ENCODE measurements at places on chromosomes 5 and 9.

GRCh38 chr9:122302237-122303093 lies 37.8 kb downstream of the MRRF start:
- DNase-seq: peak; percentile 9

GRCh38 chr5:60763061-60763460 lies 63.1 kb upstream of the DEPDC1B start:
- DNase-seq: no peak

DNA sequence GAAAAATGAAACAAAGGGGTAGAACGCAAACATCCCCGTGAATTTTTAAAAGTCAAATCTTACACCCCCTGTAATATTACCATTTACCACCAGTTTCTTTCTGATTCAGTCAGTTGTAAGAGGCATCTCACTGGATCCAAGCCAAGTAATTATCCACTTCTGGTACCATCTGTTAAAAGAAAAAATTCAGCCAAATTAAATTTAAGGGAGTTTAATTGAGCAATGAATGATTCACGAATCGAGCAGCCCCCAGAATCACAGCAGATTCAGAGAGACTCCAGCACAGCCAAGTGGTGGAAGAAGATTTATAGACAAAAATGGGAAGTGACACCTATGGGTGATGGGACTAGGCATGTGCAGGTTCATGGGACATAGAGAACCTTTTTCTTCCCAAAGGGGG lies 29.9 kb upstream of the MTMR12 start:
- DNase-seq: peak; percentile 6

DNA sequence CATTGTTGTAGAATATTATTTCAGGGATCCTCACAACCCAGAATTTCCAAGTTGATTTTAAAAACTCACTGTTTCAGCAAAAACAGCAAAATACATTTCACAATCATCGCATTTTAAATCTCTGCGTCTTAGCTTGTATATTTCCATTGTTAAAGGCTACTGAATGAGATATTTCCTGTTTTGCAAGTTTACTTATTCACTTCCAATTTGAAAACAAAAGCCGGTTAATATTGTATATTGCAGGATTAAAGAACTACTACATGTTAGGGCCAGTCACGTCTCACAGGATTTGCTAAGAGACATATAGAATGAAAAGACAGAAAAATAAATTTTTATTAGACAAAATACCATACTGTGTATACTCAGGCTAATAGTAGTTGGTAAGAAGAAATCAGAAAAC lies 395.9 kb upstream of the CDH9 start:
- DNase-seq: no peak

- DNase-seq: no peak
These were observed 929.6 kb upstream of the WWC1 start for GRCh38 chr5:167361795-167362194.

GRCh38 chr5:3600106-3601060 lies 4.8 kb downstream of the IRX1 start:
- DNase-seq: no peak

DNA sequence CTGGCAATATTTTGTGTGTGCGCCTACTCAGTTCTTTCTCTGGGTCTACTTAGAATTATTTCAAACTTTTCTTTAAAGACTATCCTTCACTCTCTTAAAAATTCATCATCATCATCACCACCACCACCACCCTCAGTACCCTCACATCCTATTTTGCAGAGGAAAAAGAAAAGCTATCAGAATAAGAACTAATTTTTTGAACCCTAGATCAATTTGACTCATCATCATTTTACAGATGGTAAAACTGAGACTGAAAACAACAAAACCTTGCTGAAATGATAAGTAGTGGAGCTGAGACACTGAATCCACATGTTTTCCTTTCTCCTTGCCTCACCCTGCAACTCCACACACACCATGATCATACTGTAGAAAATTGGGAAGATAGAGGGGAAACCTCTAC lies 119.3 kb downstream of the SSBP2 start:
- DNase-seq: no peak

DNA sequence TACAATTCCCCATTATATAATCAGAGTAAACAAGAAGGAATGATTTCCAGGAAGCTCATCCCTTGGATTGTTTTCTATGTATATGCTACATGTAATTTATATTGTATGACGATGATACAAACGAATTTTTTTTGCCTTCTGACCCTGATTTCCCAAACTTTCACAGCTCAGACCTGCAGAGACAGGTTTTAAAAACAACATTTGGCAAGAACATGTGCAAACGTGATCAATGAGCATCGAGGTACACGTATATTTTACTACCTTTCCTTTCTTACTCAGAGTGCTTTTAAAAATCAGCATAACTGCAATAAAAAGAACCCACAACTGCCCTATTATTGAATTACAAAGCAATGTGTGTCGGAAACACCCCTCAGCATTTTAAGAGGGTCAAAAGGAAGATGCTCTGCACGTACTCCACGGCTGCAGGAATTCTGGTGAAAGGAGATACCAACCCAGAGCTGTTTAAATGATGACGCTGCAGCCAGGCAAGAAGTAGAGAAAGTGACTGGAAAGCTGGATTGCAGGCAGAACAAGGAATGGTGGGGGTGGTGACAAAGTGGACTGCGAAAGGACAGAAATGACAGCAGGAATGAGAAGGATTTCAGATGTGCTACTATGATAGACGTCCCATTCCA lies 533.5 kb downstream of the RAB3C start:
- peak; percentile 84 for DNase-seq

DNA sequence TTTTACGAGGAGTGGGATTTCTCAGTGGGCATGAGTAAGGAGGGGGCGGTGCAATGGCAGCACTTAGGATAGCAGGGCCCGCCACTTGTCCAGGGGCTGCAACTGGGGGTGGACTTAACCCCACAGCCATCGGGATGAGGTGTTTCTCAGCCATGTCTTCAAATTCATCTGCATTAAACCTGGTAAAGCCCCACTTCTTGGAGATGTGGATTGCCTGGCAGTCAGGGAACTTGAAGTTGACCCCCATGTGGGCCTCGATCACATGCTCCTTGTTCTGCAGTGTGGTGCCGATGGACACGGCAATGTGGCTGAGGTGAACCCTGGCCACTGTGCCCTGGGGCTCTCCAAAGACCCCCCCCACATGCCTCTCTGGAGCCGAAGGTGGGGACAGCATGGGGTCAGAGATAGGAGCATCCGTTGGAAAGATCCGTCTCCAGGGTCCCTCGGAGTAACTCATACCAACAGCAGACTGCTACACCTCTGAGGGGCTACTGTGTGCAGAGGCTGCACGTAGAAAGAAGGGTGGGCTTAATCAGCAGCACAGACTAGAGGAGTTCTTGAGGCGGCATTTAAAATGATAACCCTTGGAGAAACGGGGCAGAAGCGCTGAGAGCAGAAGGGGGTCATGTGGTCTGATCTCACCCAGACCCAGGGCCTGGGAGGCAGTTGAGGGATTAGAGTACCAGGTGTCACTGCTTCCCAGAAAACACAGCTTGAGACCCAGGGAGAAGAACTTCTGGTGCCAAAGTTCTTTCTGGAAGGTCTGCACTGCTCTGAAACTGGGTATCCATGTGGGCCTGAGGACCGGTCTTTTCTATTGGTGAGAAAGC lies 141.4 kb downstream of the MTX3 start:
- no peak for DNase-seq

DNA sequence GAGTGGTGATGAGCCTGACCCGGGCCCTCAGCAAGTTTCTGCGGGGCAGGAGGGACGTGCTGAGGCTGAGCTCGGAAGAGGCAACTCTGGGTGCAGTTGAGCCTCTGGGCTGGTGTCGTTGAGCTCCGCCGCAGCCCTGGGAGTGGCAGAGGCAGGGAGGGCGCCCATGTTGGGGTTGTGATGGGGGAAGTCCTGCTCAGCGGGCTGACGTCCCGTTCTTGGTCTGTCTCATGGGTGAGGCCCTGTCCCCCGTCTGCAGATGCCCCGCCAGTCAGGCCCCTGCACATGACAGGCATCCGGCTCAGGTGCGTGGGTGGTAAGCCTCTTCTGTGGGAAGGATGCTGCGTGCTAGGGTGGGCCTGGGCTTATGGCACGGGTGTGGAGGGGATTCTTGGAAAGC lies 64.3 kb downstream of the RXRA start:
- DNase-seq: no peak

GRCh38 chr5:38846379-38847011 lies 683 bp downstream of the OSMR start:
- peak; percentile 50 for DNase-seq

DNA sequence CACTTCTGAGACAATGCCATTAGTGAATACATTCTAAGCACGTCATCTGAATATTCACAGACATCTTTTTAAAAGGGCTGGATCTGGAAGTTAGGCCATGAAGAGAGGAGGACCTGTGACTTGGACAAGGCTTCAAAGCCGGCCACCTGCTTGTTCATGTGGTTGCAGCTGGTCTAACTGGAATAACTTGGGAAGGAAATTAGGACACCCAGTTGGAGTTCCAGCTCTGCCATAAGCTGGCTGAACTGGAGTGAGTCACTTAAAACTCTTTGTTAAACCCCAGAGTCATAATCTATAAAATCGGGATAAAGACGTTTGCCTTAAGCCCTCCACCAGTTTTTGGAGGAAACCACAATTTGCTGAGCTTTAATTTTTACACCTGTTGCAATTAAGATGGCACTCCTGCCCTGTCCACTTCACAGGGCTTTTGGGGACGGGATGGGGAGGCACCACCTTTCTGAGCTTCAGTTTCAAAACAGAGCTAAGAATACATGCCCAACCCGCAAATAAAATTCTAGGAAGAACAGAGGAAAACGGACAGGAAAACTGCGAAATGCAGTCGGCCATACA lies 536 bp upstream of the STX17 start:
- DNase-seq: peak; percentile 11

- no peak for DNase-seq
These were observed 133.6 kb upstream of the IER5L start for GRCh38 chr9:129311643-129312042.

GRCh38 chr9:93659044-93659836 lies 82.9 kb downstream of the PHF2 start:
- DNase-seq: no peak

DNA sequence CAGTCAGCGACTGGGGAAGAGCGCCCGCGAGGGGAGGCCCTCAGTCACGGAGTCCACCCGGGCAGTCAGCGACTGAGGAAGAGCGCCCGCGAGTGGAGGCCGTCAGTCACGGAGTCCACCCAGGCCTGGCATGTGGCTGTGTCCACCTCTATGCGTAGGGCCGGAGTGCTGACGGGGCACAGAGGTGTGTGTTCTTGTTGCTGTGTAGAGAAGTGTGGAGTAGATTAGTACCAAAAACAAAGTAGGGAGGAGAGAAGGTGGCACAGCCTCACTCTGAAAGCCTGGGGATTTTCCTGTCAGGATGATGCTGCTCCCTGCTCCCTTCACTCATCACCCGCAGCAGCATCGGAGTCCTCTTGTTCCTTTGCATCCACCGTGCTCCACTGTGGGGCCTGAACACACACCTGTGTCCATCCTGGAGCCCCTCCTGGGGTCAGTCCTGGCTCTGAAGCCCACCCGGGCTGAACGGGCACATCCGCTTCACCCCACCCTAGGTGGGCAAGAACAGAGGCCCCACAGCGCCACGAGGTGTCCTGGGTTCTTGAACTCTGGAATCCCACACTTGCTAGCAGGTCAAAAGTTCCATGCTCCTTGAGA lies 37.9 kb downstream of the AHRR start:
- no peak for DNase-seq

DNA sequence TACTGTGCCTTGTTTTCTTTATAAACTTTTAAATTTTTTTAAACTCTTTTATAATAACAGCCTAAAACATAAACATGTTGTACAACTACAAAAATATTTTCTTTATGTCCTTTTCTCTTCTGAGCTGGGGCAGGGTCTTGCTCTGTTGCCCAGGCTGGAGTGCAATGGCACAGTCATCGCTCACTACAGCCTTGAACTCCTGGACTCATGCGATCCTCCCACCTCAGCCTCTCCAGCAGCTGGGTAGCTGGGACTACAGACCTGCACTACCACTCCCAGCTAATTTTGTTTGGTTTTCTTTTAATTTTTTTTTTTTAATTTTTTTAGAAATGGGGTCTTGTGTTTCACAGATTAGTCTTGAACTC lies 31.5 kb downstream of the TTC1 start:
- DNase-seq: no peak

- DNase-seq: no peak
These were observed 25.1 kb downstream of the EXD3 start for GRCh38 chr9:137397675-137398423.
